Cortex of kidney (tissue), 1 donor: ENCODE measurements at places on chromosomes 16 and 17.

DNA sequence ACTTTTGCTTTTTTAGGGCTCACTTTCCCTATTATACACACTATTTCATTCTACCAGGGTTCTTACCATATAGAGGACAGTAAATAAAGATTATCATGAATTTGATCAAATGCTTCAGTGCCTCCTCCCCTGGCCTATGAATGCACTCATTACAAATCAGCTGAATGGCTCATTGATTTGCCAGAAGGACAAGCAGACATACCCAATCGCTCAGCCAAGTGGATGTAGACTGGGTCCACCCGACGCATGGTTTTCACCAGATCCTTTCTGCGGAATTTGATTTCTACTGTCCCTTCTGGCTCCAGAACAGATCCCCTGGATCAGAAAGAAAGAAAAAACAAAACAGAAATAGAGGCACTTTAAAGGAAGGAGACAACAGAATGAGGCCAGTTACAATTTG, 162.6 kb downstream of the AATF start:
- DNase-seq = no peak

DNA sequence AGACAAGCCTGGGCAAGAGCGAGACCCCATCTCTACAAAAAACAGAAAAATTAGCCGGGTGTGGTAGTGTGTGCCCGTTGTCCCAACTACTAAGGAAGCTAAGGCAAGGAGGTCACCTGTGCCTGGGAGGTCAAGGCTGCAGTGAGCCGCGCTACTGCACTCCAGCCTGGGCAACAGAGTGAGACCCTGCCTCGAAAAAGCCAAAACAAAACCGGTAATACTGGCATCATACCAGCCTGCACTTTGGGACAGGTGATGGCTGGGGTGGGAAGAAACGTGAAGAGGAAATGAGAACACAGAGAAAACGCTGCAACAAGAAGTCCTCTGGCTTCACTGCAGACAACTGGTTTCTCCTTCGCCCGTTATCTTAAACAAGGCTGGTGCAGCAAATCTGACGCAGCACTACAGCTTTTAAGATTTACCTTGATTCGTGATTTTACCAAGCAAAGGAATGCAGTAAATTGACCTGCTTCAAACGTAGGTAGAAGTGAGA, 725 bp upstream of the CASC3 start:
- no peak for DNase-seq

DNA sequence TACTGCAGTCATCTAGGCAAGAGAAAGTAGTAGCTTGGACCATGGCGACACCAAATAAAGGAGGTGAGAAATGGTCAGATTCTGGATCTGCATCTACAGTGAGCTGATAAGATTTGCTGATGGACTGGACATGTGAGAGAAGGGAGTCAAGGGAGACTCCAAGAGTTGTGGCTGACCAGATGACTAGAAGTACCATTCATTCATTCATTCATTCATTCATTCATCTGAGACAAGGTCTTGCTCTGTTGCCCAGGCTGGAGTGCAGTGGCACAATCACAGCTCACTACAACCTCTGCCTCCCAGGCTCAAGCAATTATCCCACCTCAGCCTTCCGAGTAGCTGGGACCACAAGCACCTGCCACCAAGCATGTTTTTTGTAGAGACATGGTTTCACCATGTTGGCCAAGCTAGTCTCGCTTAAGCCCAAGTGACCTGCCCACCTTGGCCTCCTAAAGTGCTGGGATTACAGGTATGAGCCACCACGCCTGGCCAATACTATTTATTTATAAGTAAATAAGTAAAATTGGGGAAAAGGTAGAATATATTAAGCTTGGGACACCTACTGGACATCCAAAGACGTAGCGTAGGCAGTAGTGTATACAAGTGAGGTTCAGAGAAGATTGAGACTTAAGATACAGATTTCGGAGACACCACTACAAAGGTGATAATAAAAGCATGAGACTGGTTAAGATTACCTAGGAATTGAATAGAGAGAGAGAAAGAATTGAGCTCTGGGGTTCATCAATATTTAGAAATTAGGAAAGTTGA, 15.7 kb upstream of the RNF43 start:
- DNase-seq = no peak

DNA sequence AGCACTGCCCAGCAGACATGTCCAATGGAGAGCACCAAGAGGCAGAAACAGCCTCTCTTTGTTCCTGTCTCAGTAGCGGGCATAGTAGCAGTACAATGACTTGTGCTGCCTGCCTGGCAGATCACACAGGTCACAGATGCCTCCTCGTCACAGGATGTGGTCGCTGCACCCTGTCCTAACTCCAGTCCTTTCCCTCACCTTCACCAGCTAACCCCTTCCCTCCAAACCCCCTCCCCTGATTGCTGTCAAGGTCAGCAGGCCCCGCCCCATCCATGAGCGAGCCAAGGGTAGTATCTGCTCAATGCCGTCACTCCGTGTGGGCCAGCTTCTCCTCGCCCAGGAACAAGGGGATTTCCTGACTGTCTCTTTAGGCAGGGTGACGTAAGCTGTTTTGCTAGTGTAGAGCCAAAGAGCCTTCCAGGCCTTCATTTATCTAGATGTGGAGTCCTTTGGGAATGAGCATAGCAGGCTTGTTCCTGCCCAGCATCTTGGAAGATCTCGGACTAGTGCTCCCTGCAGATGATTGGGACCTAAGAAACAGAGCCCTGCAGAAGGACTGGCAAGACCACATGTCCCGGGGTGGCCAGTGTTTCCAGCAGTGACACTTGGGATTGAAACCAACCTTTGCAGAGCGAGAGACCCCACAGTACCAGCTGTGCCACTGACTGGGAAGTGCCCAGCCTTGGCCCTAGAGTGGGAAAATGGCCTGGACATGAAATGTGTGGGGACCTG, 75.9 kb upstream of the TNRC6C start:
- no peak for DNase-seq

DNA sequence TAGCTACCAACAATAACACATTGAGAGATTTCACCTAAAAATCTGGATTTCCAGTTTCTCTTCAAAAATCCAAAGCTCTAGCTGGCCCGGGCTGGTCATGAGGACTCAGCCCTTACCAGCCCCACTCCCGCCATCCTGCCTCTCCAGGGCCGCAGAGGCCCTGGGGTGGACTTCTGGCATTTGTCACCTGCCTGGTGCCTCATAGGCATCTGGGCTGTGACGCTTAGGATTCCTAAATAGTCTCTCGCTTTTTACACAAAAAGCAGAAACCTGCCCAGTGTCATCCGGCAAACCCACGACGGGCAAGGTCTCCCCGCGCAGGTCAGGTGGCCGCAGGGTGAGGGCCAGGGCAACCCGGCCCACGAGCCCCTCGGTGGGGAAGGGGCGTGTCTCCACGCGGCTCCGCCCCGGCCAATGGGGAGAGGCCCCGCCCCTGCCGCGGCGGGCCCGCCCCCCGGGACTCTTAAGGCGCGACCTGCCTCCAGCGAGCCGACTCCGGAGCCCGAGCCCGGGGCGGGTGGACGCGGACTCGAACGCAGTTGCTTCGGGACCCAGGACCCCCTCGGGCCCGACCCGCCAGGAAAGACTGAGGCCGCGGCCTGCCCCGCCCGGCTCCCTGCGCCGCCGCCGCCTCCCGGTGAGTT, at the start of gene VASN:
TSS of gene VASN (plus strand) at position 492 of the 644 bp plus-strand sequence. CDS start 9,030 bp downstream, outside the sequence.
- no peak for DNase-seq

DNA sequence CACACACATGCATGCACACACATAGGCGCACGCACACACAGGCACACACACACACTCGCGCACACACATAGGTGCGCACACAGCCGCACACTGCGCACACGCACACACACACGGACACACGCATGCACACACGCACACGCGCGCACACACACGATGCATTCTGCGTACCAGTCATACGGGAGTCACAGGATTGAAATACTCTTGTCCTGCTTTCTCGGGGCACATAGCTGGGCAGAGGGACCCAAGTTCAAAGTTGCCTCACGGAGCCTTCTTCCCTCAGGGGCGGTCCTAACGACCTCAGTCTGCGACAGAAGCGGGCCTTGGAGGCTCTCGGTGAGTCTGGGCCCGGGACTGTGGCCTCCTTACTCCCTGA, 56.0 kb downstream of the MRM1 start:
- DNase-seq = no peak

DNA sequence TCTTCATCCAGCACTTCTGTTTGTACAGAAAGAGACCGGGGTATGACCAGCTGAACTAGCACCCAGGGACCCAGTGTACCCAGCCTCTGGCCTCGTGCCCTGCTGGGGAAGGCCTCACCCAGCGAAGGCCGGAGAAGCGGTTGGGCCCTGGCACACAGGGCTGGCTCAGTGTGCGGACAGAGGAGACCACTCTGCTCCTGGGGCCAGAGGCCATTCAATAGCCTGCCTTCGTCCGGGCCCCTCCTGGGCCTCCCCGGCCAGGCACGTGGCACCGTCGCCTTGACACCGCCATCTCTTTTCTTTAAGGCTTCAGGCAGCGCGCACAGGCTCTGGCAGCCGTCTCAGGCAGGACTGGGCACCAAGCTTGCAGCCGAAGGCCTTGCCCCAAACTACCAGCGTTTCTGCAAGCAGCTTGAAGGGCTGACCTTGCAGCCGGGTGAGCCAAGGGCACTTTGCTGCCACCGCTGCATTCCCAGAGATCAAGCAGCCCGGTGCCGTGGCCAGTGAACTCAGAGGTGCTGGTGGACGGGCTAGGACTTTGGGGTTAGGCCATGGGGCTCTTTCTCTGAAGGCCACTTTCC, 8.0 kb downstream of the TAX1BP3 start:
- no peak for DNase-seq

GRCh38 chr16:74778646-74779045, 4.0 kb upstream of the FA2H start:
- no peak for DNase-seq

DNA sequence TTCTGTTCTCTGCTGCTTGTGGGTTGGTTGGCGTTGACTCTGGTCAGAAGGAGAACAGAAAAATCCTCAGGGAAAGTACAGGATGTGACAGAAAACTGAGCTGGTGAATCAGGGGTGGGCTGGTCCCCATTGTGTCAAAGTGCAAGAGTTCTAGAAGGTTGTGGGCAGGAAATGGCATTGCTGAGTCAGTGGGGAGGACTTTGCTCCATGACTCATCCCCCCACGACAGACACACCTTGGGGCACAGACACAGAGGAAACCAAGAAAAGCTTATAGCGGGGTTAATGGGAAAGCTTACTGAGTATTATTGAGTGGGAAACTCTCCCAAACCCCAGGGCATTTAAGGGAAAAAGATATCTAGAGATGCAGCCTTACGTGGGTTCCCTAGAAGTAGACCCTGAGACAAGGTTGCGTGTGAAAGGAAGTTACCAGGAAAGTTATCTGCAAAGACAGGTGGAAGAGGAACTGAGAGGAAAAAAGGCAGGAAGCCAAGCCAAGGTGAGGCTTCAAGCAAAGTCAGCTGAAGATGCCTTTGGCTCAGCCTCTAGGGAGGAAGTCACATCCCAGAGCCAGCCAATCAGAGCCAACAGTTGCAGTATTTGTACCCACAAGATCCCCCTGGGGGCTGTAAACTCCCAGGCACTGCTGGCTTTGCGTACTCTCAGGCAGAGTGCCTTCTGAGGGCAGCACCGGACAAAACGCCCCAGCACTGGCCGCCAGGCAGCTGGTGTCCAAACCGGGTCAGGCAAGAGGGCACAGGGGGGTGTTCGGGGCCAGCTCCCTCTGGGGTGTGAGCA, 86.4 kb downstream of the FOXL1 start:
- no peak for DNase-seq

GRCh38 chr16:51755577-51756355, 604.7 kb upstream of the SALL1 start:
- no peak for DNase-seq

DNA sequence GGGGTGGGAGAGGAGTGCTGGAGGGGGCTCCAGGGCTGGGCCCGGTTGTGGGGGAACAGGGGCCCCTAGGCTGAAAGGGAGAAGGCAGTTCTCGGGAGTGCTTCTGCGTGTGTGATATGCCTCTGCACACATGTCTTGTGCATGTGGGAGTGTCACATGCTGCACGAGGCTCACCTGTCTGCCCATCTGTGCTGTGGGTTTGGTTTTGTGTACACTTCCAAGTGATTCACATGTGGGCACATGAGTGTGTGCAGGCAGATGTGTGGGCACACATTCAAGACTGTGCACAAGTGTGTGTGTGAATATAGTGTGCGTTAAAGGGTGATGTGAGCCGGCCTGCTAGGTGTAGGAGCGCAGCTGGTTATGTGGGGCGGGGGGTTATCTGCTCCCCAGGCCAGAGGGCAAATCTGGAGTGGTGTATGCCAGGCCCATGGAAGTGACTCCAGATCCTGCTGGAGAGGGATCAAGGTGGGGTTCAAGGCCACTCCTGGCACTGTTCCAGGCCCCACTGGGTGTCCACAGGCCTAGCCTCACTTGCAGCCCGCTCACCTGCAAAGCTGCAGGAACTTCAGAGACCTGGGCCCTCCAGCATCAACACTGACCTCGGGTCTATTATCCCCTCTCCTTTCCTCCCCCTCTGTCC, 3.8 kb upstream of the BAHCC1 start:
- no peak for DNase-seq

- DNase-seq = no peak
Observed at GRCh38 chr17:49521088-49521450, 26.0 kb downstream of the NGFR start.

GRCh38 chr17:8865811-8866210, 1.7 kb downstream of the PIK3R6 start:
- no peak for DNase-seq

DNA sequence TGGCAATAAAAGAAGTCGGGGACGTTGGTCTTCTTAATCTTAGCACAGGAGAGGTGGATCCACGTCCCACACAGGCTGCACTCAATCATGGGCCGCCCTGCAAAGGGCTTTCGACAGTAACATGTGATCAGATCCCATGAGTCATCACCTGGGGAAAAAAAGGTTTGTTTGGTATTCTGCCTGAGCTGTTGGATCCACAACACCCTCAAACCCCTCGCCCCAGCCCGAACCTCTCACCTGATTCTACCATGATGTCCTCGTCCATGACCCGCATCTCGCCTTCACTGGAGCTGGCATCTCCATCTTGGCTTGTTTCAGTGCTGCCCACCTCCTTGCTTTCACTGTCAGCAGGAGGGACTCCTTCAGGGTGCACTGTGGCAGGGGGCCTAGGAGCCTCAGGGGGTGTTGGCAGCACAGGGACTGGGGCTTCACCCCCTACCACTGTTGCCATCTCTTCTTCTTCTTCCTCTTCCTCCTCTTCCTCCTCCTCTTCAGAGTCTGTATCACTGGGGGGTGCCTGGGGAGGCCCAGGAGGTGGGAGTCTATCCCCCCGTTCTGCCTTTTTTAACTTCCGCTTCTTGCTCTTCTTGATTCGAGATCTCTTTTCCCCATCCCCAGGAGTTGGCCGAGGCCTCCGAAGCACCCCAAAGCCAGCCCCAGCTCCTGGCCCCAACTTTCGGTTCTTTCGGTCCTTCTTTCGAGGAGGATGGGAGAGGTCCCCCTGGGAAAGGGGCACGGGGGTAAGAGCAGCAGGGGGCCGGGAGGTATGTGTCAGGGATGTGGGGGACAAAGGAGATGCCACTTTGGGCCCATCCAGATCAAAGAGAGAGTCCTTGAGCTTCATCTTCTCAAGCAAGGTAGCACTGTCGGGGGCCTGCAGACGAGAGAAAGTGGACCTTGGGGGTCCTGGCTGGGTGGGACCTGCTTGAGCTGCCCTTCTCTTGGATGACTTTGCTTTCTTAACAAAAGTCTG, 1.7 kb upstream of the DVL2 start:
- DNase-seq = no peak

DNA sequence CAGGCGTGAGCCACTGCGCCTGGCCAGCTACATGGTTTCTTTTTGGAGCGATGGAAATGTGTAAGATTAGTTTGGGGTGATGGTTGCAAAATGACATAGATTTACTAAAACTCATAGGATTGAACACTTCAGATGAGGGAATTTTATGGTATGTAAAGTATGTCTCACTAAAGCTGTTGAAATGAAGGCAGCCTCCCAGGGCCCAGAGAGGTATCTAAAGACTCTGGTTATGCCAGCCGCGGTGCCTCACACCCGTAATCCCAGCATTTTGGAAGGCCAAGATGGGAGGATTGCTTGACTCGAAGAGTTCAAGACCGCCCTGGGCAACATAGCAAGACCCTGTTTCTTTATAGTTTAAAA, 254.9 kb downstream of the PARN start:
- no peak for DNase-seq
